Hematopoietic multipotent progenitor cell treated with erythropoietin and hydrocortisone succinate and interleukin-3 and kit ligand, for 6 days (in vitro differentiated cells): ENCODE measurements at places on chromosomes 3 and 15.

- no peak for DNase-seq
These were observed 50.0 kb upstream of the SECISBP2L start for GRCh38 chr15:49096090-49096750.

- DNase-seq = no peak
These were observed 37.6 kb upstream of the RHCG start for GRCh38 chr15:89533861-89534544.

DNA sequence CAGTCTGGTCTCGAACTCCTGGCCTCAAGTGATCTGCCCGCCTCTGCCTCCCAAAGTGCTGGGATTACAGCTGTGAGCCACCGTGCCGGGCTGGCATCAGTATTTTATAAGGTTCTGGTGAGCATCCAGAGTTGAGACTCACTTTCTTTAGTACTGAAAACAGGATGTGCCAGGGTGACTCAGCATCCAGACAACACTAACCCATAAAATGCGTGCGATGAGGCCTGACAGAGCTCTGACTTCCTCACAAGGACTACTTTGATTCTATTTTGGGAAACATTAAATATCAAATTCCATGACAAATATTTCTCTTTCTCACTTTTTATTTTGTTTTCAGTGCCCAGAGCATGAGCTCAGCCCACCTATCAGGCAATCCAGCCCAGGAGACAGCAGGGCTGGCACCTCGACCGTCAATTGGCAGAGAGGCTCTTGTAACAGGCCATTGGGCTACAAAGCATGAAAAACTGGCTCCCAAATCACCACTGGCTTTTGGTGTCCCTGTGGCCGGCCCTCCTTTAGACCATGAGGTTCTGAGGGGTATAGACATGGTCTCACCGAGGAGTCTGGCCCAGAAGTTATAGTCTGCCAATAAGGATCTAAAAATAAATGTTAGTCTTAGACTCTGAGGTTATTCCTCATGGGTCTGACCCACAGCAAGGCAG is 75.0 kb downstream of the FEM1B start:
- peak; percentile 69 for DNase-seq

DNA sequence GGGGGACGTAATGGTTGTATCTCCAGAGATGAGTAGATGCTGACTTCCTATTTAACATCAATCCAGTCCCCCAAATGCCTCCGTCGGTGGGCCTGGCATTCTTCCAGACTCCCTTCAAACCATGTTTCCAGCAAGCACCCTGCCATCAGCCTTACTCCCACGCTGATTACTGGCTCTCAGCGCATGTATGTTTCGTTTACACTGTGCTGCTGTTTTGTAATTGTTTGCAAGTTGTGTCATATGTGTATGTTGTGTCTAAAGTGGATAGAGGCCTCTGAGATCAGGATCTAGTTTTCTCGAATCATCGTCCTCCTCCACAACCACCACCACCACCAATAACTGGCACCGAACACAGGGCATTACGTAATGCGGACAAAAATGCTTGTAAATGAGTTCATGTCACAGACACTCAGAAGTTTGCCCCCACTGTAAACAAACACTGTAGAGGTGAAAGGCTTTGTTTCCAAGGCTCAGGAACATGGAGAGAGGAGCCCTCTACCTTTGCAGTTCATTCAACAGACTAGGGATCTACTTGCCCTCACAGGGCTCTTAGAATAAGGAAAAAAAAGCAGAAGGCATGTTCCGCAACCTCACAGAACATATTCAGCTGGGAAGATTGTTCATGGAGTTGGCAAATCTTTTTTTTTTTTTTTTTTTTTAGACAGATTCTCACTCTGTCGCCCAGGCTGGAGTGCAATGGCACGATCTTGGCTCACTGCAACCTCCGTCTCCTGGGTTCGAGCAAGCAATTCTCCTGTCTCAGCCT is 46.1 kb upstream of the SEMA4B start:
- DNase-seq = peak; percentile 63

GRCh38 chr3:124772081-124772831 is 42.0 kb downstream of the UMPS start:
- DNase-seq = peak; percentile 82

GRCh38 chr15:74307827-74308811 is 59.3 kb downstream of the CYP11A1 start:
- peak; percentile 74 for DNase-seq
